ENCODE measurements at places on chromosomes 7 and 10.

DNA sequence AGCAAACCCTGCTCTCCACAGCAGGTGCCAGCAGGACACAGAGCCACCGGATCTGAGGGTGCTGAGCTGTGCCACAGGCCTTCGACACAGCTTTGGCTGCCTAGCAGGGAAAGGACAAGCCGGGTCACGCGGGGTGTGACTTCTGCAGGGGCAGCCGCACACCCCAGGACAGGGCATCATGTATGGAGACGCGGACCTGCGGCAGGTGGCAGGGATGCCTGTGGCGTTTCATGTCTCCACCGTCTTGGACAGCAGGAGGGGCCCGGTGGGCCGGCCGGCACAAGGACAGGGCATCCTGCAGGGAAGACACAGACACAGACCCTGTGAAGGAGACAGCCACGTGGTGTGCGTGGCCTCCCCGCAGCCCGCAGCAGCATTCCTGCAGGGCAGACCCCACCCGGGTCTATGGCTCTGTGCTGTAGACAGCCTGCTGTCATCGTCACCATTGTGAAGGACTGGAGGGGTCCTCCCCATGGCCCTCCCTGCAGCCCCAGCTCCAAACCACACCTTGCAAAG lies 109.2 kb downstream of the PDGFA start:
- DNase-seq = no peak

DNA sequence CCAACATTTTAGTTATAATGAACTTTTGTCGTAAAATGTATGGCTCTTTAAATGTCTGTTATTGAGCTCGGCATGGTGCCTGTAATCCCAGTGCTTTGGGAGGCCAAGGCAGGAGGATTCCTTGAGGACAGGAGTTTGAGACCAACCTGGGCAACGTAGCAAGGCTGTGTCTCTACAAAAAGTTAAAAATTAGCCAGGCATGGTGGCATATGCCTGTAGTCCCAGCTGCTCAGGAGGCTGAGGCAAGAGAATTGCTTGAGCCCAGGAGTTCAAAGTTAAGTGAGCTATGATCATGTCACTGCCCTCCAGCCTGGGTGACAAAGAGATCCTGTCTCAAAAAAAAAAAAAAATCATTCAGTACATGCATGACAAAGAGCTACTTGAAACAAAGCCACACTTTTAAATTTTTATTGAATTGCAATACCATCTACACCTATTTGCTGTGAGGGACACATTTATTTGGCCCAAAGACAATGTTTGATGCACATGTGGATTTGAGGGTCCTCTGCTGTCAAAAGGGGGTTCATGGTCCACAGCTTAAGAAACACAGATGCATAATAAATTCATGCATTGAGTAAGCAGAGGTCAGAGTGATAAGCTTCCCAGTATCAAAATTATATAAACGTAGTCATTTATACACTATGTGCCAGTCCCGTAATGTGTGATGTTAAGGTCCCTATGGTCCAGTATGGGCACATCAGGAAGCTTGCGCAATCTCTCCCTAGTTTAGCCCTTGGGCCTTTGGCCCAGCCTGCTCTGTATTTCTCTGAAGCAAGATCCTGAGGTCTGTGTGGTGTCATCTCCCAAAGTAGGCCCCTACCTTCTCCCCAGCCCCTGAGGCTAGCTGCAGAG lies 4.4 kb upstream of the MALSU1 start:
- no peak for DNase-seq

DNA sequence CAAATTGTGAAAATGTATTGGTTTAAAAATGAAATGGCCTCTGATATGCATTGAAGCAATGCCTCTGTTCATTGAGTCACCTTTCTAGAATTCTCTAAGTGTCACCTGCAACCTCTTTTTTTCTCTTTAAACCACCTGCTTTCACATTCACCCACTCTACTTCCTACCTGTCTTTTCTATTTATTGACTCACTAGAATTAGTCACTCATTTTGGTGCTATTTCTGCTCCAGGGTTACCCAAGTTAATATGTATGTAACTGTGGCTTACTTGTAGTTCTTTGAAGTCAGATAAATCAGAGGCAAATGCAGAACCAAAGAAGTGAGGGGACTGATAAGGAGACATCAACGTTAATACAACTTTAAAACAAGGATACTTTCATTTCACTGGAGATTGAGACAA lies 674.7 kb downstream of the CCSER2 start:
- no peak for DNase-seq

DNA sequence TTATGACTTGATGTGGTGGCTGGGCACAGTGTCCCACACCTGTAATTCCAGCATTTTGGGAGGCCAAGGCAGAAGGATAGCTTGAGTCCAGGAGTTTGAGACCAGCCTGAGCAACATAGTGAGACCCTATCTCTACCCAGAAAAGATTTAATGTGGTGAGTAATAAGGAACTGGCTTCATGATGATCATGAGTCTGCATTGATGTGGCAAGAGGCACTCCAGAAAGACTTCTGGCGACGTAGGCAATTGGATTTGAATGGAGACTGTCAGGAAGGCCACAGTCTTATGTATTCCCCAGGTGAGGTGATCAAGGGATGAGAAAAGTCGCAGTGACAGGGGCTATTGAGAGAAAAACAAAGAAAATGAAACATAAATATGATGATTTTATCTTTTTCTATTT lies 138.0 kb downstream of the CACNB2 start:
- DNase-seq = no peak

GRCh38 chr7:2760098-2760889 lies 72.3 kb downstream of the AMZ1 start:
- peak; percentile 88 for DNase-seq

DNA sequence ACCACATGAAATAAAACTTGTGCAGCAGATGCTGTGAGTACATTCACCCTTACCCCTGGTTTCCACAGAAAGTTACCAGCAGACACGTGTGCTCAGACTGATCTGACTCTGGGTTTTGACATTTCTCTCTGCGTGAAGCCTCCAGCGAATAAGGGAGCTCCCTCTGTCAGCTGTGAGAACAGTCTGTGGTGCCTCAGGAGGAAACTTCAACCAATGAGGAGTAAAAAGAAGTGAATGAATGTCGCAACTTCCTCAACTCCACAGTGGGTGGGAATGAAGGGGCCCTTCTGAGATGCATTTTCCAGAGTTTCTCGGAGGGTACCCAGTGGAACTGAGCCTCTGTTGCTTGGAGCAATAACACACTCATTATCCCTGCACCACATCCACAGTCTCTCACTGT lies 743.4 kb downstream of the TNS3 start:
- DNase-seq = no peak

DNA sequence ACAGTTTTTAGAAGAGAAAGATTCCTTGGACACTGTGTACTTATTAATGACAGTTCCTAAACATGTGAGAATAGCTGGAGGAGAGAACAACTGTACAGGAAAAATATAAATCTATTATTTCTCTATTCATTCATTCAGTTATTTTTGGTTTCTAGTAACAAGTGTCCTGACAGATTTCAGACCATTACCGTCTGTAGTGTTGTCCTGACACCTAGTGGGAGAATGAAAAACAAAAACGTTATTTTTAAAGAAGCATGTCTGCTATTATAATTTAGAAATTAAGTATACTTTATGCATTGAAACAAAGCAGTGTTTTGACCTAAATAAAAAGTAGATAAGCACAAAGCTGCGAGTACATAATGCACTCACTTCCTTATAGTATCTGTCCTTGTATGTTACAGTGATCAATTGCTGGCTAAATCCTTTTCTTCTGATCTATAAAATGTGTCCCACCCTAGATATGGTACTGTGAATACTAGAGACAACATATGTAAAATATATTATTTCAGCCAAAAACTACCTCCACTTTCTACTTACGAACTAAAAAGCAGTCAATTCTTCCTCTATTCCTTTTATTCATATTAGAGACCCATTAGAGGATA lies 575.6 kb downstream of the ARL4A start:
- no peak for DNase-seq

DNA sequence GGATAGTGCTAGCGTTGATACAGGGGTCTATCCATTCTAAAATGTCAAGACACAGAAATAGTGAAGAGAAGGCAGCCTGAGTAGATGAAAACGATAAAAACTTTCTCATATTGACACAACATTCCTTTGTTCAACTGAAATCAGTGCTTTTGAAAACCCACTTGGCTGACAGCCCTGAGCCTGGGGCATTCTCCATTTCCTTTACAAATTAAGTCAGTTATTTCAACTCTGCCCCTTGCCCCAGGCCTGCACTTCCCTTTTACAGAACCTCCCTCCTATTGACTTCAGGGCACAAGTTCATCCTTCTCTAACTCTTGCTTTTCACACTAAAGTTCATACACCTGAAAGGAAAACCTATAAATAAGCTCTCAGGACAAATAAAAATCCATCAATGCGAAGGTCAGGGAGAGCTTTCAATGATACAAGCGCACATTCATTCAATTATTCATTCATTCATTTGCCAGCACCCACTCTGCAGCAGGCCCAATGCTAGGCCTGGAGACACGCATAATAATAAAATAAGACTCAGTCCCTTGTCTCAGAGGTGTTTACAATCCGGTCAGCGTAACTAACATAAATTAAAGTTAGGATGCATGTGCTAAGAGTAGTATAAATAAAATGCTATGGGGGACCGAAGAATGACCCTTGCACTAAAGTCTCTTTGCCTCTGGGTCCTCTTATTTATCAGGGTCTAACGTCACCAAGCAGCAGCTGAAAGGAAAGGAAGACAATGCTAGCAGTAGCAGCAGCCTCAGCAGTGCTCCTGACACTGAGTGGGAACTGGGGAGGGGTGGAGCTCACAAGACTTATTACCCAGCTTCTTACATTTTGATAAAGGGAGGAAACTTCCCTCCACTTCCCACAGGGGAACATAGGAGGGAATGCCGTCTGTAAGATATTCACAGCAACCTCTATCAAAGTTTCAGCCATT lies 134.8 kb downstream of the PDE1C start:
- no peak for DNase-seq

DNA sequence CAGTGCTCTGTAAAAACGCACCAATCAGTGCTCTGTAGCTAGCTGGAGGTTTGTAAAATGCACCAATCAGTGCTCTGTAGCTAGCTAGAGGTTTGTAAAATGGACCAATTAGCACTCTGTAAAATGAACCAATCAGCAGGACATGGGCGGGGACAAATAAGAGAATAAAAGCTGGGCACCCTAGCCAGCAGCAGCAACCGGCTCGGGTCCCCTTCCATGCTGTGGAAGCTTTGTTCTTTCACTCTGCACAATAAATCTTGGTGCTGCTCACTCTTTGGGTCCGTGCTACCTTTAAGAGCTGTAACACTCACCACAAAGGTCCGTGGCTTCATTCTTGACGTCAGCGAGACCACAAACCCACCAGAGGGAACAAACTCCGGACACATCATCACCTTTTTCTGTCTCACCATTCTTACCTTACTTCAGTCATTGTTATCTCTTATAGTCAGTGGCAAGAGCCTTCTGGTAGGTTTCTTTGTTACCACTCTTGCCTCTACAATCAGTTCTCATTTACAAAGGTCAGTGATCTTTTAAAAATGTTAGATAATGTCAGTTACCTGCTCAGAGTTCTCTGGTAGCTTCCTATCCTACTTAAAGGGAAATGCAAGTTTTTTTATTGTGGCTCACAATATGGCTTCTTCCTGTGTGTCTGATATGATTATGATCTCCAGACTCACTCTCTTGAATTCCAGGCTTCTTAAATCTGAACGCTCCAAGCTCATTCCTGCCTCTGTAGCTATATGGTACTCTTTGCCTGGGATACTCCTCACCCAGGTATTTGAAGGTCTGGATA lies 4.5 kb downstream of the STAM start:
- DNase-seq = peak; percentile 26

DNA sequence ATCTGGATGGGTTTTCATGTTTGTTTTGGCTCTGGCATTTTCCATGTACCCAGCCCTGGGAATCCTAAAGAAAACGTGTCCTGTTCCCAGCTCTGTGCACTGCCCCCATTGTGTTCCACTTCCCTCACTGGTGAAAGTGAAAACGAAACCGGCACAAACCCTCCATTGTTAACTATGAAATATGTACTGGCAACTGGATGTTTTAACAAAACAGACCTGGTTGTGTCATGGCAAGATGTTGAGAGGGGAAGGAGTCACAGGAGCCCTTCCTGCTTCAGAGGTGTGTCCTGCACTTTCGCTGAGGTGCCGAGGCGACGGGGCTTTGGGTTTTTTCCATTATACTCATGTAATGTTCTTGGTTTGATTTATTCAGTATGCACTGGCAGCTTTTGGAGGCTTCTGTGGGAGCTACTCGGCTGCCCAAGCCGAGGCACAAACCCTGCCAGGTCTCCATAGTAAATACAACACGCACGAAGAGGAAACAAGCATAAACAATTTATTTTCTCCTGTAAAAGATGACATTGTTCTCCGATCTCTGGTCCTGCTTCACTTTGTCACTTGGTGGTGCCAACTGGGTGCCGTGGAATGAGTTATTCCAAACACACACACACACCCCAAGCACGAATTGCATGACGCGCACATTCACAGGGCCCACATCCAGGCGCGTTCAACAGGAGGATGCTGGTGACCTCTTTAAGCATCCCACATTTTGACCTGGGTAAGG lies 118.2 kb downstream of the CDK6 start:
- DNase-seq = peak; percentile 55

- DNase-seq = peak; percentile 49
Measured at GRCh38 chr7:5237286-5237685, 45.5 kb upstream of the SLC29A4 start.

DNA sequence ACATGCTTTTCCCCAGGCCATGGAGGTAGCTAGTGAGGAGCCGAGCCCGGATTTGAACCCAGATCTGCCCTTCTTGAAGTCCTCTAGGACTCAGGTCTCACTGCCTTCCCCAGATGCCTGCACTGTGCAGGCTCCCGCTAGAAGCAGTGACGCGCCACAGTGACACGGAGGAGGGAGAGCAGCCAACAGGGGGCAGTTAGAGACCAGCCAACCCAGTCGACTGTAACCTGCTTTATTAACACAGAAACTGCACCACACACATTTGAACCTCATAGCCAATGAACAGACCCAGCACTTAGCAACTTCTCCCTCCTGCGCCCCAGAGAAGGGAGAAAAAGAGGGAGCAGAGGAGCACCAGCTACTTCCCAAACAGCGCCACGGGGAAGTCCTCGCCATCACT lies 27.4 kb downstream of the PILRA start:
- DNase-seq = no peak

GRCh38 chr7:39637400-39637799 lies 14.0 kb downstream of the RALA start:
- DNase-seq = no peak

DNA sequence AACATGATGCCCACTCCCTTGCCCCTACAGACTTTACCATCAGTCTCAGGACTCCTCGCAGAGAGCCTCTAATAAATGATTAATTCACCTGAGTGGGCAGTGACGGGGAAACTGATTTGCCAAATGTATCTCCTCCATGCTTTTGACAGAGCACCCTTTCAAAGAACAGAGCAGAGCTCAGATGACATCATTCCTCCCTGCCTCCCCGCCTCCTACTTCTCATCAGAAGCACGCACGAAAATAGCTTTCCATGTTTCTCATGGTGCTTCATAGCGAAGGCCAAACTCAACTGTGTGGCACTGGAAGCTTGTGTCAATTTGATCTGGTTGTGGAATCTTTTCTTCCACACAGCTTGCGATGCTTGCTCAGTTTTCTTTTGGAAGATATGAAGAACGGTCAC lies 442.5 kb downstream of the RPS24 start:
- no peak for DNase-seq

GRCh38 chr7:33932221-33932620 lies 26.9 kb downstream of the BMPER start:
- DNase-seq = no peak

GRCh38 chr7:150838965-150839650 lies 13.2 kb upstream of the AOC1 start:
- no peak for DNase-seq

- no peak for DNase-seq
Measured at GRCh38 chr10:36671607-36672006, 453.8 kb upstream of the ANKRD30A start.
